ENCODE measurements at places on chromosomes 2 and 18.

DNA sequence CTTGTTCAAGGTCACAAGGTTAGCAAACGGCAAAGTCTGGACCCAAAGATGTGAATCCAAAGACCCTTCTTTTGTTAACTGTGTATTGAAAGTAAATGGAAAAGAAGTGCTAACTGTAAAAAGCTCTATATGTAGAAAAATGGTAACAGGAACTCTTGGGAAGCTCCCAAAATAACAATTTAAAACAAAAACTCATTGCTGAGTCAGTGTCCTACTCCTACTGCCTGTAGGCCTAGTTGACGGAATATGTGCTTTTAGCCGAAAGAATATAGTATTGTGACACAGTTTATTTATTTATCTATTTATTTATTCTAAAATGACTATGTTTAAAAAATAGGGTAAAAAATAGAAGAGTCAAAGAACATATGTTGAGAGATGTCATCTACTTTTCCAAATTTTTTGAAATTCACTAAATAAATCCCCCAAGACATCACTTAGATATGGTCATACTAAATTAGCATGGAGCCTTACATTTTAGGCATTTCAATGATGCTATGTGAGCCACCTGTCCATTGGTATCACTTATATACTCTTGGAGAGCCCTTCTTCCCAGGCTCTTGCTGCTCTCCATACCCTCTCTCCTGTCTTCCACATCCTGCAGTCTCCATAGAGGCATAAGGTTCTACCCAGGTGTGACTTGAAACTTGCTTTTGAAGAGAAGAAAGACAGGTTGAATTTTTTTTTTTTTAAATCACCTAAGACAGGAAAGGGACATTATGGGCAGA lies 13.7 kb downstream of the COL5A2 start:
- DNase-seq: no peak

GRCh38 chr2:217857624-217858506 lies 144.9 kb downstream of the TNS1 start:
- no peak for DNase-seq

DNA sequence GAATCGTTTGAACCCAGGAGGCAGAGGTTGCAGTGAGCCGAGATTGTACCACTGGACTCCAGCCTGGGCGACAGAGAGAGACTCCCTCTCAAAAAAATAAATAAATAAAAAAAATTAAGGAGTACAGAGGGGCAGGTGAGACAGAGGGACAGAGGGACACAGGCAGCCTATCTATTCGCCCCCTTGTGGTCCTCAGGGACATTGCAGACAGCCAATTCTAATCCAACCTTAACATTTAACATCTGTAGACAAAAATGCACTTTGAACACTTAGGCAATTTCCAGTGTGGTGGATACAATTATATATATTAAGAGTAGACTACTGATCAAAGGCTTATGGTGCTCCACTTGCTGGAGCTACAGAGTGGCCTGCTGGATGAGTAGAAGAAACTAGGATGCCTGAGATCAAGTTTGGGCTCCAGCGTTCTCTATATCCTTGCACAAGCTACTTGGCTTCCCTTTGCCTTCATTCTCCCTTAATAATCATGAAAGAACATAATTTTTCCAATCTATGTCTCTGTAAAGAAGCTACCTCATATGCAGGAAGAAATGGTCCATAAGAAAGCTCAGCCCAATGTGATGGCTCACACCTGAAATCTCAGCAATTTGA lies 8.2 kb upstream of the SMARCAL1 start:
- DNase-seq: no peak

GRCh38 chr2:6297238-6297637 lies 568.5 kb downstream of the CMPK2 start:
- DNase-seq: no peak

DNA sequence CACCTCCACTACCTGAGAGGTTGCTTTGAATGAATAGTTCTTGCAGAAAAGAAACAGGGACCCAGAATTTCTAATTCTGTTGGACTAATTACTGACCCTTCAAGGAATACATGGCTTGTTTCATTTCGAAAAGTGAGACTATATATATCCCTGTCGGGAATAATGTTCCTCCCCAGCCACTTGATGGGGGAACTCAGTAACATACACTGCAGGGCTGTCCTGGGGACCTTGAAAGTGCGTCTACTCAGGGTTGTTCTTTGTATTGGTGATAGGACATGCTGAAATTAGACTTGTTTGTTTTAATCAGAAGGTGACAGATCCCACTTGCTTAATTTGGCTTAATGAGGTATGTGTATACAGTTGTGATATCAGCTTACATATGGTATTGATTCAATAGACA lies 25.5 kb downstream of the MGAT5 start:
- no peak for DNase-seq

DNA sequence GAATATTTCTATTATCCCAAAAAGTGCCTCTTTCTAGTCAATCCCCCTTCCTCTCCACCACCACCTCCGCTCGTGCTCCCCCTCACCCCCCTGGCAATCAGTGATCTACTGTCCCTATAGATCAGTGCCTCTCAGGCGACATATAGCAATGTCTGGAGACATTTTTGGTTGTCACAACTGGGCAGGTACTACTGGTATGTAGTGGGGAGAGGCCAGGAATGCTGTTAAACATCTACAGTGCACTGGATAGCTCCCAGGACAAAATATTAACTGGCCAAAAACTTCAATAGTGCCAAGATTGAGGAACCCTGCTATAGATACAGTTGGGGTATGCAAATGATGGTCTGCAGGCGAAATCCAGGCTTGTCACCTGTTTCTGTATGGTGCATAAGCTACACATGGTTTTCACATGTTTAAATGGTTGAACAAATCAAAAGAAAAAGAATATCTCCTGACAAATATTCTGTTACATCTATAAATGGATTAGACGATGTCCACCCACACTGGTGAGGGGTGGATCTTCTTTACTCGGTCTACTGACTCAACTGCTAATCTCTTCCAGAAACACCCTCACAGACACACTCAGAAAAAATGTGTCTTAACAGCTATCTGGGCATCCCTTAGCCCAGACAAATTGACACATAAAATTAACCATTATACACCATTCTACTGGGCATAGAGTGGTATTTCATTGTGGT lies 25.5 kb downstream of the DPYSL5 start:
- DNase-seq: no peak
